Stomach (tissue), 19 donors: ENCODE measurements at places on chromosomes 11 and 22. TPM values are rescaled to one million over a fixed set of nuclear protein-coding genes. Genes with fewer than 3 reads are reported as not detected.
A peak's percentile ranks its signal among the peaks of the same experiment; 100 is the strongest.

GRCh38 chr22:49965091-49966040, 4.8 kb downstream of the PIM3 start:
- peak; percentile 18 for DNase-seq

- DNase-seq = no peak
Measured at GRCh38 chr11:65945941-65946558, 770 bp downstream of the TSGA10IP start.

GRCh38 chr22:21591695-21592094, 24.2 kb downstream of the UBE2L3 start:
- DNase-seq = no peak

DNA sequence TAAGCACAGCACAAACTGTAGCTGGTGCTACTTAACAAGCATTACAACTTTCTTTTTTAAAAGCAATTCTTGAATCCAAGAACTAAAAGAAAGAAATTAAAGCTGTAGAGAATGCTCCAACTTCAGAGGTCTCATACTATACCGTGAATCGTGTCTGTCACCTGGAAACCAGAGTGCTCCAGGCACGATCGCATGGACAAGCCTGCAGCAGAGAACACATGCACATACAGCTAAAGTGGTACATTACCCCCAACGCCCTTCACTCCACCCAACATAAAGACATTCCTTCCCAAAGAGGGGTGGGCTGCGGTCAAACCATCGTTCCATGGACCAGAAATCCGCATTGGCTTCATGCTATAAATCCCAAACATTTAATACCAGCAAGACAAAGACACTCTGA, 31.5 kb downstream of the CHKA start:
- DNase-seq = no peak

Gene NLRP14
- total RNA-seq = 0.18 TPM

Gene TNNI2
- total RNA-seq = not detected

Gene CNTN5
- total RNA-seq = 9.9 TPM

Gene TCN1
- total RNA-seq = not detected

Gene HEPHL1
- not detected for total RNA-seq

Gene MYBPC3
- not detected for total RNA-seq
